ENCODE measurements at places on chromosomes 7 and 10.

- DNase-seq: peak; percentile 82
Observed at GRCh38 chr7:108308903-108309302, 147.3 kb downstream of the NRCAM start.

- DNase-seq: peak; percentile 30
Observed at GRCh38 chr10:22230158-22230833, 12.5 kb upstream of the EBLN1 start.

DNA sequence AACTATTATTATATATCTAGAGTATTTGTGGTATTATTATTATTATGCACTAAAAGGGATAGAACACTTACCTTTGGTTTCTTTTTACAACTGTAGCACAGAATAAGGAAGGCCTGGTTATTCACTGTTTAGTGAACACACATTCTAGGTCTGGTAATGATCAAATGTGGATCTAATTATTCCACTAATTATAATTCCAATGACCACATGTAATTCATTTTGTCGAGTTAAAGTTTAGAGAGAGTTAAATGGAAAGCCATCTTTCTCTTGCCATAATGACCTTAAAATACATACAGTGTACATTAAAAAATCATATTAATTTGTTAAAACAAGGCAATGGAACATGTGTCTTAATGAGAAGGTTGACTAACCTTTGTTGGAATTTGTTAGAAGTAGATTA lies 147.8 kb downstream of the SEM1 start:
- DNase-seq: no peak

DNA sequence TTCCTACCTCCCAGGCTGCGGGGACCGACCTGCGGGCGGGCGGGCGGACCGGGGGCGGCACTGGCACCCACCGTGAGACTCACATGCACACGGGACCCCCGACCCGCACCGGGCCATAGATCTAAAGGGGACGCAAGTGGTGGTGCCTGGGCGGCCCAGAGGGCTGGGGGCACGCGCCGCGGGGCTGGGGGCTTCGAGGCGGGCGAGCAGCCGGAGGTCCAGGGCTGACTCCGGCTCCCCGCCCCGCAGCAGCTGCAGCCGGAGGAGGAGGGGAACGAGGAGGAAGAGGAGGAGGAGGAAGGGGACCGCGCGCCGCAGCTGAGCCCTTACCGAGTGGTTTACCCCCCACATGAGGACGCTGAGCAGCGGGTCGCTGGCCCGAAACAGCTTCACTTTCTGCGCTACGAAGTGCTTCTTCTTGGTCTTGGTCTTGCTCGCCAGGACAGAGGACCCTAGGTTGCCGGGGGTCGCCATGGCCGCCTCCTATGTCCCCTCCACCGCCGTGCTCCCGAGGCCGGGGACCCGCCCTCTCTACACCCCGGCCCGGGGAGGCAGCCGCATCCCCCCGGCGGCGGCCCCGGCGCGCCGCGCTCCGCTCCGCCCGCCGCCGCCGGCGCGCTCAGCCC lies 412 bp downstream of the PIP4K2A start:
- no peak for DNase-seq

DNA sequence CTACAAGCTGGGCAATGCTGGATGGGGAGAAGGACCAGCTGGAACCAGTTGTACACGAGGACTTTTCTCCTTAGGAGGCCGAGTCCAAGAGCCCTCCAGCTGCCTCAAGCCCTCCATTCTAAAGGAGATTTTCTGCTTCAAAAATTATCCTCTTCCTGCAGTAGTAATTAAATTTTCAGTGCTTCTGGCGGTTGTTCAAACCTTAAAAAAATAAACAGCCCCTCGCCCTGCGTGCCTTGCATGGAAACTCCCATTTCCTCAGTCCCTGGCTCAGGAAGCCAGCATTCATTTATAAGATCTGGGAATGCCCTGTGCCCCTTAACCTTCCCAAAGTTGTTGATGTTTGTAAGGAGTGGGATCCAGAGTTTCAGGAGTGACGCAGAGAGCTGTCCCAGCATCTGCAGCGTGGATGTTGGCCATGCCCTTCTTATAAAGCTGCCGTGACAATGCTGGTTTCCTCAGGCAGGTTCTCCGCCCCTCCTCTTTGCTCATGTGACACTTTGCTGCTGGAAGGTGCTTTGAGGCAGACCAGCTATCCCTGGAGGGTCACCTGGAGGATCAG lies 24.0 kb upstream of the ACTR3B start:
- DNase-seq: no peak
